ENCODE measurements at places on chromosomes 1 and 21.

- no peak for DNase-seq
Measured at GRCh38 chr1:29806646-29807319, 570.5 kb downstream of the PTPRU start.

DNA sequence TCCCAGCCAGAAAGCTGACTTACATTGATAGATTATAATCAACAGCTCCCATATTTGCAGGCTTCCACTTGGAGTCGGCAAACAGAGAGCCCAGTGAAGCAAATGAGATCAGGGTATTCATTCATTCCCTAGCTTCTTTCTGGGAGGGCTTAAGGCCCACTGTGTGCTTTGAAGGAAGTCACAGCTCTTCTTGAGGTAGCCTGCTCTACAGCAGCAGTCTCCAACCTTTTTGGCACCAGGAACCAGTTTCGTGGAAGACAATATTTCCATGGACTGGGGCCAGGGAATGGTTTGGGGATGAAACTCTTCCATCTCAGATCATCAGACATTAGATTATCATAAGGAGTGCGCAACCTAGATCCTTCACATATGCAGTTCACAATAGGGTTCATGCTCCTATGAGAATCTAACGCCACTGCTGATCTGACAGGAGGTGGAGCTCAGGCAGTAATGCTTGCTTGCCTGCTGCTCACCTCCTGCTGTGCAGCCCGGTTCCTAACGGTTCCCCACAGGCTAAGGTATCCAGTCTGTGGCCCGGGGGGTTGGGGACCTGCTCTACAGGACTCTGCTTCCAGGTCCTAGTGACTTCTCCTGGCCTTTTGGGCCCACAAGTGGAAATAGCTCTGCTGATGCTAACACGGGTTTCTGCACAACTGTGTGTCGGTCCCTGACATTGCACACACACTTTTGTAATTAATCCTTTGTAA is 13.7 kb upstream of the ADAM30 start:
- no peak for DNase-seq

DNA sequence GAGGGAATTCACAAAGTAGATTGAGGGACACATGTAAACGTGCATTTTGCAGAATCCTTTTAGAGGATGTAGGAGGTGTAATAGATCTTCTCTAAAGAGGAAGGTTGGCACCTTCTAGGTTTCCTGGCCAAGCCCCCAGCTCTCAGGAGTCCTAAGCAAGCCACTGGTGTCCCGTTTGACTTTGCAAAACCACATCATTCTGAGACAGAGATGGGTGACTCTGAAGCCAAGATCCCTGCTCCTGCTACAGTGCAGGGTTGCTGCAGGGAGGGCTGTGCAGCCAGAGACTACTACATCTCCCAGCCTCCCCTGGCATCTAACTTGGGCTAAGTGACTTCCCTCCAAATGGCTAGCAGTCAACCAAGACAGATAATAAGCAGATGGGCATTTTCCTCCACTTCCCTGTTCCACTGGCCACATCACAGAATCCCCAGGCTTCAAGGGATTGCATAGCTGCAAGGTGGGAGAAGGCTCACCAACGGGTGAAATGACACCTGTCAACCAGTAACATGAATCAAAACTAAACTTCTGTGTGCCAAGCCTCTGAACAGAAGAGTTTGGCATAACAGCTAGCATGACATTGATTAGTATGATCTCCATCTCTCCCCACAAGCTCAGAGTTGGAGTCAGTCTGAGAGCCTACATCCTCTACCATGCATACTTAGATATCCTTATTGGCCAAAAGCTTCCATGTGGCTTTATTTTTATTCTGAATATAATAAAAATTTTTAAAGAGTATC is 129.6 kb upstream of the COA6 start:
- DNase-seq: peak; percentile 61

GRCh38 chr1:3463013-3463385 is 8.5 kb downstream of the ARHGEF16 start:
- DNase-seq: no peak

- DNase-seq: no peak
Measured at GRCh38 chr1:53979712-53980450, 33.7 kb downstream of the LRRC42 start.

GRCh38 chr1:49552101-49552500 is 471.7 kb downstream of the AGBL4 start:
- DNase-seq: no peak

GRCh38 chr1:16076031-16076864 is 2.8 kb upstream of the FAM131C start:
- DNase-seq: no peak

GRCh38 chr1:232162001-232162400 is 467.9 kb downstream of the SIPA1L2 start:
- no peak for DNase-seq

- DNase-seq: no peak
Measured at GRCh38 chr21:41319273-41319672, 2.7 kb downstream of the FAM3B start.

- no peak for DNase-seq
Measured at GRCh38 chr21:14995695-14996490, 68.9 kb downstream of the NRIP1 start.

DNA sequence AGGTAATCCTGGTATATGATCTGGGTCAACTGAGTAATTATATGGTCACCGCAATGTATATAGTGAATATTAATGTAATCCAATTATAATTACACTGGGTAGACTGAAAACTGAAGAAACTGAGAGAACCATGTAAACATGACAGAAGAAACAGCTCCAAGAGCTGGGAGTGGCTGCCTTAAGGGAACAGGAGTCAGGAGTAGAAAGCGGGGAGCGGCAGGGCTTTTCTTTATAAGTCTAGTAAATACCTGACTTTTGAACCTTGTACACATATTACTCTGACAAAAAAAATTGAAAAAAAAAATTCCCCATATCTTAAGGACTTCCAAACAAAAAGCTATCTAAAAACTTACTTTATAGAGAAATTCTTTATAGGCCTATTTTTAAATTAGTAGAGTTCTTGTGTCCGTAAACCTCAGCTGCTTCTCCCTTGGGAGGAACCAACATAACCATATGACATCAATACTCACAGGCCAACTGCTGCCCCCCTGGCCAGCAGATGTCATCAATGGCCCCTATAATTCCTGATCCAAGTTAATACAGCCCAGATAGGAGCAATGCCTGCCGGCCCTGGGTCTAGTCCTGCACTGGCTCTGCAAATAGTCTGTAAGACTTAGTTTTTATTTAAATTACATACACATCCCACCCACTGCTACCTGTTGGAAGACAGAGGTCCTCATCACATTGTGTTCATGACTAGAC is 33.8 kb downstream of the THAP3 start:
- DNase-seq: no peak

DNA sequence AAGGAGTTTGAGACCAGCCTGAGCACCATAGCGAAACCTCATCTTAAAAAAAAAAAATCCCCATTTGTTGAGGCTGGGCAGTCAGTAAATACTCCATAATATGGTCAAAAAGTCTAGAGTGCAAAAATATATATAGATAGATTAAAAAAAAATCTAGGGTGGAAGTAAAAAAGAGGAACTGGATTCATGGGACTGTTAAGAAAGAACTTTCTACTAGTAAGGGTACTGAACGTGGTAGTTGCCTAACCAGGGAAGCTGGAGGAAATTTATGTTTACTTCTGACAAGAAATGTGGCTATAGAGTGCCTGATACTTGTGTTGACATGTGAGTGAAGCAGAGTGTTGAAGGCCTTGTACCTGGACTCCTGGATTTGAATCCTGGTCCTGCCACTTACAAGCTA is 265.9 kb upstream of the FAM78B start:
- no peak for DNase-seq

DNA sequence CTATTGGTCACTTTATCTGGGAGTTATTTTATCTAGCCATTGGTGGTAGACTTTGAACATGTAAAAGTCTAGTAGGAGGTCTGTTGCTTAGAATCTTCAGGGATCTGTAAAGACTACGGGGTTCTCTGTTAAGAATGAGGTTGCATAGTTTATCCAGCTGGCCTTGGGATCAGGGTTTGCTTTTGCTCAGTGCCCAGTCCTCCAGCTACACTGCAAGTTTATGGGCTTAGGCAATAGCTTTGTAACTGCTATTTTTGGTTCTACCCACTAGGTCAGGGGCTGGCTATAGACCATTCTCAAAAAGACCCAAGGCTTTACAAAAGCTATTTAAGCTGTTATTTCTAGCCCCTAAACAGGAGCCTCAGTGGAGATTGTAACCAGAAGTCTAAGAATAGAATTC is 9.8 kb downstream of the SH3GLB1 start:
- DNase-seq: no peak

DNA sequence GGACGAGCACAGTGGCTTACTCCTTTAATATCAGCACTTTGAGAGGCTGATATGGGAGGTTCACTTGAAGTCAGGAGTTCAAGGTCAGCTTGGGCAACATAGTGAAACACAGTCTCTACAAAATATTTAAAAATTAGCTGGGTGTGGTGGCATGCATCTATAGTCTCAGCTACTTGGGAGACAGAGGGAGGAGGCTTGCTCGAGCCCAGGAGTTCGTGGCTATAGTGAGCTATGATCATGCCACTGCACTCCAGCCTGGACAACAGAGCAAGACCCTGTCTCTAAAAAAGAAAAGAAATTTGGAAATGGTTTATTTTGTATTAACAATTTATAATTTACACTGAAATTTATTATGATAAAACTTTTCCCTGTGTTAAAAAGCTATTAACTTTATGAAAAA is 1.7 kb upstream of the ANGPTL3 start:
- no peak for DNase-seq

DNA sequence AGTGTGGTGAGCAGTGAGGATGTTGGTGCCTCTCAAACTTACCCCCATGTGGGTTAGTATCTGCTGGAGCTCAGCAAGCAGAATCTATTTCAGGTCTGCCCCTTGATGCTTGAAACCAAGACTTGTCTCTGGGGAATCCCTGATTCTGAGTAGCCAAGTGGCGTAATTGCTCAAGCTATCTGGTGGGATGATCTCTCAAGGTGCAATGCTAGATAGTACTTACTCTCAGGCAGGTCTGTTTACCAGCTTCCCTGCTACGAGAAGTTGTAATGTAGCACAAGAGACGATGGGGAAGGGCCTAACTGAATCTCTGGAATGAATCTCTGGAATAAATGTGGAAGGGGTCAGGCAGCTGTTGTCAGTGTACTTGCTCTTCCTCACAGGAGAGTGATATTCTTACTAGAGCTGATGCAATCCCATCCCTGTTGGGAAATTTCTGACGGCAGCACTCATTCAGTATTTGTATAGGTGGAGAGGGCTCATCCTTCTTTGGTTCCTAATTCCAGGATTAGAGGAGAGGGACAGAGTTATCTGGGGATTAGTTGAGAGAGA is 65.4 kb downstream of the MACF1 start:
- DNase-seq: peak; percentile 27

DNA sequence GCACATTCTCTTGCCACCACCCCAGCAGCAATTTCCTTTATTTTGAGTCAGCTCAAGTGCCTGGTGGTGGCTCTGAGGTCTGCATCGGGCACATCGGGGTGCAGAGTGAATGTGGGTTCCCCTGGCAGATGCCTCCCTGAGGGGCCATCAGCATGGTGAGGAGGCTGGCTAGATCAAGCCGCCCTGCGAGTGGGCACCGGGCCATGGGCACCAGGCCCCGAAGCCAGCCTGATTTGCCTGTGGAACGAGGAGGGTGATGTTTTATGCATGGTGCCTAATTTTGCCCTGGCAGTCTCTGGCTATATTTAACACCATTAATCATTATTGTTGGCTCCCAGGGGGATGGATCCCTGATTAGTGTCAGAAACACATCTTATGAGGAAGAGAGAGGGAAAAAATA is 36.3 kb downstream of the ACTL8 start:
- no peak for DNase-seq

DNA sequence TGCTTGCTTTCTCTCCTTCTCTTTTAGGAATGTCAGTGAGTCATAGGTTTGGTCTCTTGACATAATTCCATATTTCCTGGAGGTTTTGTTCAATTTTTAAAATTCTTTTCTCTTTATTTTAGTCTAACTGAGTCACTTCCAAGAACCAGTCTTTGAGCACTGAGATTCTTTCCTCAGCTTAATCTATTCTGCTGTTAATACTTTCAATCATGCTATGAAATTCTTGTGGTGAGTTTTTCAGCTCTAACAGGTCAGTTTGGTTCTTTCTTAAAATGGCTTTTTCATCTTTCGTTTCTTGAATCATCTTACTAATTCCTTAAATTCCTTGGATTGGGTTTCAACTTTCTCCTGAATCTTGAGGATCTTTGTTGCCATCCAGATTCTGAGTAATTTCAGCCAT is 321.0 kb downstream of the PTBP2 start:
- no peak for DNase-seq

GRCh38 chr1:29827801-29828525 is 591.6 kb downstream of the PTPRU start:
- DNase-seq: no peak

DNA sequence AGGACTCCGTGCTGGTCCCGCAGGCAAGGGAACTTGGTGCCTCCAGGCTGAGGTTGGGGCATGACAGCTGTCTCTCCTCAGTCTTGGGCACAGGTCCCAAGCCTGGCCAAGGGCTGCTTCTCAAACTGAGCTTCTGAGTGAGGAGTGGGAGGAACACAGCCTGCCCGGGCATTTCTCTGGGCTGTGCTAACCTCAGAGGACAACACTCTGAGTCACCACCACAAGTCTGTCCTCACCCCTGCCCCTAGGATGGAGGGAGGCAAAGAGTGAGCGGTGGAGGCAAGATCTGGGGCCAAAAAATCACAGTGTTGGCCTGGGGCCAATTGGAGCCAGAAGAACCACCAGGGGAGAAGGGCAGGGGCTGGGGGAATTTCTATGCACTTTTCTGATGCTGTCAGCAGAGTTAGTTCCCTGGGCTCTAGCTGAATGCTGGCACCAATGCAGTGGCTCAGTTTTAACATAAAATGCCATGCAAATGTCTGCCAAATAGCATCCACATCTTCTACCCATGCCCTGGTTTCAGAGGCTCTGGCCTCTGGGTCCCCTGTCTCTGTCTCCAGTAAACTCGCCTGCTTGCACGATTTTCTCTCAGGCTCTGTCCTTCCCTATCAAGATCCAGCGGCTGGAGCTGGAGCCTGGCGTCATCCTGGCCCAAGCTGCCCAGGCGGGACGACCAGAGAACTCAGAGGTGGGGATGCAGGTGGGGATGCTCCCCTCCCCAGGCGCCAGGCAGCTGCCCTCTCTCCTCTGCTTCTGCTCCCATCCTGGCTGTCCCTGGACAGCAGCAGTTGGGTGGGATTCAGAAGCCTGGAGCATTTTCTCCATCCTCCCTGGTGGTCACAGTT is 11.0 kb upstream of the CDK18 start:
- no peak for DNase-seq

DNA sequence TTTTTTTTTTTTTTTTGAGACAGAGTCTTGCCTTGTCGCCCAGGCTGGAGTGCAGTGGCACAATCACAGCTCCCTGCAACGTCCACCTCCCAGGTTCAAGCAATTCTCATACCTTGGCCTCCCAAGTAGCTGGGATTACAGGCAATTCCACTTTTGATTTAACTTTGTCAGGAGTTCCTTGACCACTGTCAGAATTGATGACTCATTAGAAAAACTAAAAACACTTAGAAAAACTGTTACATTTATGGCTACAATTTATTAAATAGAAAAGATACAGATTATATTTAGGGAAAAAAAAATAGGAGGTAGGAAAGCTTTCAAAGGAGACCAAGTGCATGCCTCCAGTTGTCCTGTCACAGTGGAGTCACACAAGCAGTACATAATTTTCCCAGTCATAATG is 20.0 kb downstream of the ZNF678 start:
- no peak for DNase-seq

GRCh38 chr1:24749252-24749651 is 4.0 kb downstream of the CLIC4 start:
- DNase-seq: no peak
